T1000 (cell line): ENCODE measurements at places on chromosomes 6 and 20.

- DNase-seq = no peak
Observed at GRCh38 chr20:23541330-23541729, 27.0 kb downstream of the CST9L start.

DNA sequence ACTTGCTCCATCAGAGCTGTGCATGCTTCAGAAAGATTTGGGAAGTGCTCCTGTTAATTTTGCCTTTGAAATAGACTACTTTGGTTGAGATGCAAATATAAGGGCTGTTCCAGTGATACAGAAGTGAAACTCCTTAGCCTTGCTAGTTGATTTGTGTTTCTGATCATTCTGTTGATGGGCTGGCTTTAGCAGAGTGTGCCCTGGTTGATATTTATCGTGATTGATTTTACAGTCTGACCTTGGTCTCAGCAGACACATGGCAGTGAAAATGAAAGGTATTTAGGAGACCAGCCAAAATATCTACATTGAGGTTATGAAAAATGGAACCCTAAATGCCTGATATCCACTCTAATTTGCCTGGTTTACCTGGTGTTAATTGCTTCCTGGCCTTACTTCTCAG lies 122.1 kb upstream of the CEP162 start:
- DNase-seq = no peak

DNA sequence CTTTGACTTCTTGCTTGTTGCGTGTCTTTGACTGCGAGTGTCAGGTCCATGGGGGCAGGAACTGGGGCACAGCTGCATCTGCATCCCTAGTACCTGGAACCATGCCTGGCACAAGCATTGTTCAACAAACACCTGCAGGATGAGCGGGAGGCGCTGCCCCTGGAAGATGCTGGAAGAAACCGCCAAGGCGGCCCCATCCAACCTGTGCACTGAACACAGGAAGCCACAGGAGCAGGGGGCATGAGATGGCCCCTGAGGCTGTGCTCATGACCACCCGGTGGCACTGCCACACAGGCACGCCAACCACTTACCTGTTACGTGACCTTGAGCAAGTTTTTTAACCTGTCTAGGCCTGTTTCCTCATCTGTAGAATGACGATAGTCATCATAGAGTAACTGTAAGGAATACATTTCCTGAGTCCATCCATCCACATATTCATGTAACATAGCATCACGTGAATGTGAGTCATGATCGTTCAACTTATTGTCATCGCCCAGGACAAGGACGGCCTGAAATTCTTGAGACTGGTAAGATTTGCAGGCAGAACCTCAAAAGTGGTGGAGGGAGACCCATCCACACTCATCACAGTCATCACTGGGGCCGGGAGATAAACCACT lies 374.2 kb downstream of the PREX1 start:
- no peak for DNase-seq

DNA sequence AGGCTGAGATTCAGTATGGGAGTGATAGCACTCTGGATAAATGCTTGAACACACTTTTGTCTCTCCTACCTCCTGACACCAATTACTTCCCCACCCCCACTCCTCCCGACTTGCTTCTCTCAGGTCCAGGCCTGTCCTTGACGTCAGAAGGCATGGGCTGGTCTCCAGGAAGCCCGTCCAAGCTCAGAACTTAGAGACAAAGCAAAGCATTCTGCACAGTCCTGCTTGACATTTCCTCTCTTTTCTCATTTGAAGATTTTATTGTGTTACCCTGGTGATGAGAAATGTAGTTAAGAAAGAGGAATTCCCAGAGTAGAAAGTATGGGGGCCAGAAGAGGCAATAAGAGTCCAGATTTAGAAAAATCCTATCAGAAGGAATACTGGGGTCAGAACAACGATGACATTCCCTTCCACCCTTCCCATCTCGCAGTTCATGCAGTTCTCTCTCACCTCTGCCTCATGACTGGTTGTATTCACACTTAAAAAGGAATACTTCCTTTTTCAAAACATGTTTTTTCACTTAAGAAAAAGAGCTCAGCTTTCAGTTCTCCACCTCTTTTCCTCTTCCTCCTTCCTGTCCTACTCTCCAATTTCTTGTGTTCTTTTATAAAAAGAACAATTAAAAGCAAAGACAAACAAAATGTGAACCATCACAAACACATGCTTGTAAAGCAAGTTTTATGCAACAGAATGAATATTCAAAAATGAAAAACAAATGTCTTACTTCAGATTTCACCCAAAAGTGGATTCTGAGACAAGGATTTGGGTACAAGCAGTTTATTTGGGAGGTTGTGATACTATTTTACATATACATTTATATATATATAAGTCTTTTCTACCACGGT lies 18.5 kb upstream of the FAM184A start:
- DNase-seq = no peak

GRCh38 chr6:76992553-76992952 lies 470.7 kb downstream of the HTR1B start:
- DNase-seq = no peak

- no peak for DNase-seq
Observed at GRCh38 chr6:14094721-14095120, 22.9 kb upstream of the CD83 start.

GRCh38 chr20:47872341-47872740 lies 87.1 kb upstream of the SULF2 start:
- no peak for DNase-seq
